ENCODE measurements at places on chromosomes 1 and 21.
A peak's percentile ranks its signal among the peaks of the same experiment; 100 is the strongest.

DNA sequence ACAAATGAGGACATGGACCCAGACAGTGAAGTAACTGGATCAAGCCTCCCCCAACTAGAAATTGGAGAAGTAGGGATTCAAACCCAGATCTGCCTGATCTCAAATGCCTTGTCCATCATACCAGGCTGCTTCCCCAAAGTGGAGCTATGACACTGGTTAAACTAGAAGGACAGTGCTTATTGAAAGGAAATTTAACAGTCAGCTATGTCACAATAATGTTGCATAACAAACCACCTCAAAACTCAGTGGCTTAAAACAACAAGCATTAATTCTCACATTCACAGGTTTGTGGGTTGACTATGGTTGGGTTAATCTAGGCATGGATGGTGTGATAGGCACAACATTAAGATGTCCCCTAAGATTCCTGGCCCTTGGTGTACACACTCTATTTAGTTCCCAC, 107.1 kb downstream of the TAS1R2 start:
- DNase-seq, result no peak

GRCh38 chr1:44810101-44810761, 1.9 kb downstream of the BTBD19 start:
- peak; percentile 95 for DNase-seq

DNA sequence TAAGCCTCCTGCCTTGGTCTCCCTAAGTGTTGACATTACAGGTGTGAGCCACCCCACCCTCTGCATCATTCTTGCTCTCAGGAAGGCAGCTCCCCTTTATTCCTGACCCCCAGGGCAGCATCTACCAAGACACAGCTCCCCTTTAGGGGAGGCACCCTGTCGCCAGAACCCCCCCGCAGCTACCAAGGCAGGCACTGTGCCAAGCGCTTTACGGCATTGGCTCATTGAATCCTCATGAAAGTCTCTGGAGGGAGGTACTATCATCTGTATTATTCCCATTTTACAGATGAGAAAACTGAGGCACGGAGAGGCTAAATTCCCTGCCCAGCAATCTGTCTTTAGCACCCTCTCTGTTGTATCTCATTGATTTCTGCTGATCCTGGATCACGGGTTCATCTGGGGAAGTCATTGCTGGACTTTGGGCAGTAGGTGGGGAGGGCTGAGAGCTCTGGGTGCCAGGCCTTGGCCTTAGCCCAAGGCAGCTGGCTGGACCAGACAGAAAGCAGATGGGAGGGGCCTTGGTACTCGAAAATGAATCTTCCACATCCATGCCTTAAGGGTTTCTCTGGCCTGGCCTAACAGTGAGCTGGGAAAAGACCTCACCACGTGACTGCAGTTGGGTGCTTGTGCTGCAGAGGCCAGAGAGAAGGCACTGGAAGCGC, 5.9 kb downstream of the PLOD1 start:
- DNase-seq, result peak; percentile 66

- DNase-seq, result no peak
Observed at GRCh38 chr1:48070396-48070750, 73.2 kb upstream of the TRABD2B start.

GRCh38 chr1:7294636-7295035, 476.5 kb upstream of the VAMP3 start:
- DNase-seq, result no peak
